GM18507 (cell line): ENCODE measurements at places on chromosomes 16 and 17.

DNA sequence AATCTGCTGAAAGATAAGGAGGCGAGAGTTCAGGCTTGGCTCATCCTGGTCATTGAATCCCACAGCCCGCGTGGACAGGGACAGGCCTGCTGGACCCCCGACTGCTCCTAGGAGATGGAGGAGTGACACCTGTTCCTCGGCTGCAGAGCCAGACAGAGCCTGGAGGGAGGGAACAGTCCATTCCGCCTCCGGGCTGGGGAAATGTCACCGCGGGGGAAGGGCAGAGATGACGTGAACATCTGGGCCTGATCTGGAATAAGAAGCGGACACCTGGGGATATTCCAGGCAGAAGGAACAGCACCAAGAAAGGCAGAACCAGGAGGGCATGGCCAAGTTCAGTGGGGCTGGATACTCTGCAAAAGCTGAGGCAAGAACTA lies 1.5 kb downstream of the ZNF747 start:
- no peak for DNase-seq

DNA sequence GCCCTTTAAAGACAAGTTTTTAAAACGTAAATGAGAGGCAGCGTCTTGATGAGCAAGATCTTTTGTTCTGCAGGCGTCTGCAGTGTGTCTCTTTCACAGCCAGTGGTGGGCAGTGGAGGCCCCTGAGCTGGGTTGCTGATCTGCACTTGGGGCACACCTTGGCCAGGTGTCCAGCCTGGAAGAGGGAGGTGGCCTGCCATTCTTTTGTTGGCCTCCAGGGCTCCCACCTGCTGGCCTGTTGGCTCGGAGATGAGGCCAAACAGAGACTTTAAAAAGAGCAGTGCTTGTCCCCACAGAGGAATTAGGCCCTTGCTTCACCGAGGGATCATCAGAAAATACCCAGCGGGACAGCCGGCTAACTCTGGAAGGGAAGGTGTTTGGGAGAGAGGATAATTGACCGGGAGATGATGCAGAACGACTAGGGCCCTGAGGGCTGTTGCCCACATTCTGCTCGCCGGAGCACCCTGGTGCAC lies 145.9 kb upstream of the PLCG2 start:
- no peak for DNase-seq

DNA sequence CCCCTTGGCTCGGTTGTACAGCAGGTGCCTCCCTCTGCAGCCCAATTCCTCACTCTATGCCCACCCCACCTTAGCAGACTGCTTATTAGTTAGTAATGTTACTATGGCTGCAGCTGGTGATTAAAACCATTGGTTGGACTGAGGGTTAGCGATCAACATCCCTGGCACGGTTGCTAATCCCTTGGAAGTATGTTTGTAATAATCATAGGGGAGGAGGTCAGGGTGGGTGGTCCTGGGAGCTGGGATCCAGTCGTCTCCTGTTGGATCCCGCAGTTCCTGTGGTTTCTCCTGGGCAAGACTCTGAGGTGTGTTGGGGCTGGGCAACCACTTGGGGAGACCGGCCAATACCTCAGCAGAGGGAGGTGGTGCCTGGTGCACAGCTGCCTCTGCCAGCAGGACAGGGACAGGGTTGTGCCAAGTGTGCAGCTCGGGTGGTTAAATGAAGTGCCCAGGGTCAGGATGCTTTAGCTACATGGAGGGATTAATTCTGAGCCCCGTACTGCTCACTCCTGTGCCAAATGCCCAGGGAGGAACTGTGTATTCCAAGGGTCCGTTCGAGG lies 38.0 kb downstream of the FZD2 start:
- DNase-seq = no peak

DNA sequence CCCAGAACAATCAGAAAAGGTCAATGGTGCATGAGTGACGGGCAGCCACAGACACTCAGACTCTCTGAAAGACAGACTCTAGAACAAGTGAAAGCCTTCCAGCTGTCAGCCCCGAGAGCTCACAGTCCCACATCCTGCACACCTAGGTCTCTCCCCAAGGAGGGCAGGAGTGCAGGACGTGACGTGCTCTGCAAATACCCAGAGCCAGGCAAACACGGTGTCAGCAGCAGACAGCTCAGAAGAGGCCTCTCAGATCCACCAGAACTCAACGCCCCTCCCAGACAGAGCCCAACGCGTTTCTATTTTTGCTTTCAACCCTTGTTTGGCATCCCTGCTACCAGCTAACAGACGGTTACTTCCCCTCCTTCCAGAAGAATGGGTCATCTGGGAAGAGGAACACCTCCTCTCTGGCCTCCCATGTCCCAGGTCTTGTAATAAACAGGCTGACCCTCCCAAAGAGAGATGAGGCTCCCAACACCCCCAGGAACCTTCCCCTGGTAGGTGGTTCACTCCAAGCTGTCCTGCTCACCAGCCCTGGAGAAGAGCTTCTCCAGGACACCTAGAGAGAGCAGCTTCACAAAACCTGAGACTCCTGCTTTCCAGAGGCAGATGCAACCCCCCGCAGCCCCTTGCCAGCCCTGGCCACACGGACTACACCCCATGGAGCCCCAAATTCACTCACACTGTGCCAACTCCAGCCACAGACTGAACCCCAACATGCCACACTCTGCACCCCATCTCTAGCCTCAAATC lies 7.6 kb downstream of the PITPNM3 start:
- peak; percentile 25 for DNase-seq
